Stimulated activated CD4-positive, alpha-beta T cell treated with anti-CD3 and anti-CD28 coated beads, Interleukin-1b, Interleukin-23, amount 100 ng/mL, for 1 hour (primary cell): ENCODE measurements at places on chromosomes 16 and 17.

DNA sequence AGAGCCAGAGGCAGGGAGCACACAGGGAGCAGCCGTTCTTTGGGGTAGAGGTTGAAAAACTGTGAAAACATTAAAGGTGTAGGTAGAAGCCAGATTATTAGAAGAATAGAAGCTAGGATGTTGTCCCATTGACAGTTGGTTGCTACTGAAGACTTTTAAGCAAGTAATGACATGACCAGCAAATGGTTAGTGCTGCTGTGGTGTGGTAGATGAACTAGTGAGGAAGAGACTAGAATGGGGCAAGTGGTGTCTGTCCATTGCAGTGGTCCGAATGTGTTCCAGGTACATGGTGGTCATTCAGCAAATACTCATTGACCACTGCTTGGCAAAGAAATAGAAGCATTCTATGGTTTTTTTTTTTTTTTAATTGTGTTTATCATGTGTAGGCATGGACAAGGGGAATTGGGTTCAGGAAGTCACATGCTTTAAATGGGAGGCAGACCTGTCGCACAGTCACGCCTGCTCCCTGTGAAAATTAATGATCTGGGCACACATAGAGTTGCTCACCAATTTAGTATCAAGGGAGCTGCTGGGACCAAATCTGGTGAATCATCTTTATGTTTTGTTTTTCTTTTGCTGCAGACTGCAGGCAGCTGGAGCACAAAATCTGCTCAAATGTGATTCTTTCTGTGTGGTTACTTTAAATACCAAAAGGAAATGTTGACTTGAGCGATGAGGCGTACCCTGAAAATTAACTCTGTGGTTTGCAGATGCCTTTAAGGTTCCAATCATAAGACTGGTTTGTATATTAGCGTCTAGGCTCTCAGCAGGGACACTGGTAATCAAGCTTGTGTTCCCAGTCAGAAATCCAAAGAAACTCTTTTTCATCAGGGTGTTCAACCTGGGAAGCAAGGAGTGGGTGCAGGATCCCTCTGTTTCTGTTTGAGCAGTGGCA is 30.7 kb downstream of the YPEL2 start:
- DNase-seq, result no peak

GRCh38 chr16:48950184-48950583 is 331.5 kb downstream of the CBLN1 start:
- DNase-seq, result no peak

GRCh38 chr16:28876973-28877654 is 1.2 kb upstream of the ATP2A1 start:
- DNase-seq, result no peak

GRCh38 chr17:27547301-27547683 is 83.7 kb upstream of the LGALS9 start:
- DNase-seq, result no peak

GRCh38 chr17:3683054-3683511 is 12.9 kb downstream of the P2RX5 start:
- peak; percentile 30 for DNase-seq

DNA sequence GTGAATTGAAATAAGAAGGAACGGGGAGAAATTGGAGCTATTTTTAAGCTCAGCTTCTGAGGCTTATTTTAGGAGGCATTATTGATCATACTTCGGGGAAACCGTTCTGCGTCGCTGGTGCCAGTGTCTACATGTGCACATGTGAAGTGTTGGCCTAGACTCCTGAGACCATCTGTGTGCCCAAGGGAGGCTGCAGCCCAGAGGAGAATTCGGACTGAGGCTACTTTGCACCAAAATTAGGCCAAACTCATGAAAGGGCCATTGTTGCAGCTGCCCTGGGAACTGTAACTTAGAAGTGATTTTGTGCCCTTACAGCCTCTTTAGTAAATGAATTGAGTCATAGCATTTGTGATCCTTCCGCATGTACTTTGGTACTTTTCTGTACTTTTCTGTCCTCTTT is 102.0 kb upstream of the NOL11 start:
- DNase-seq, result no peak

GRCh38 chr17:50200457-50201275 is 765 bp downstream of the COL1A1 start:
- peak; percentile 68 for DNase-seq

- DNase-seq, result no peak
These were observed 41.4 kb downstream of the SETD6 start for GRCh38 chr16:58556678-58557077.

DNA sequence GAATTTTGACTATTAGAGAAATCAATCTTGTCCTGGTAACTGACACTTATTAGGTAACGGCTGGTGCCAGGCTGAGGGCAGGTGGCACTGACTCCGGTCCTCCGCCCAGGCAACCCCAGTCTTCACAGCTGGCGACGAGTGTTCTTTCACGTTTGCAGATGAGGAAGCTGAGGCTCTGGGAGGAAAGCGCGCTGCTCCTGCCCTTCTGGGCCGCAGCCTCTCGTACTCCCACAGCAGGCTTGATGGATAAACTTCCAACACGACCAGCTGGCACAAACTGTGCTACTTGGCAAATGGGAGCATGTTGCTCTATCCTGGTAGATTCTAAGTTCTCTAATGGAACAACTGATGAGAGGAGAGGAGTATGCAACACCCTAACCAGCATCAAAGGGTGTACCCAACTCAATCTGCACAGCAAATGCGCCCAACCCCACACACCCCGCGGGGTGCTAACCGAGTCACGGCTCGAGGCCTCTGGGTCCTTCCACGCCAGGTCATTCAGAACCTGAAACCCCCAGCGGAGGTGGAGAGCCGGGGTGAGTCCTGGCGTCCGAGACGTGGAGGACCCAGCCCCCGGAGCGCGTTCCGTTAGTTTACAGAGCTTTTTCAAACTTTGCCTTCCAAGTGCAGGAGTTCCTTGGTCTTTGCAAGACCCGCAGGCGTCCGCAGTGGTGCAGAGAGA is 477 bp upstream of the SLC47A1 start:
- no peak for DNase-seq

- no peak for DNase-seq
These were observed 513 bp downstream of the ADAM11 start for GRCh38 chr17:44759086-44759915.

DNA sequence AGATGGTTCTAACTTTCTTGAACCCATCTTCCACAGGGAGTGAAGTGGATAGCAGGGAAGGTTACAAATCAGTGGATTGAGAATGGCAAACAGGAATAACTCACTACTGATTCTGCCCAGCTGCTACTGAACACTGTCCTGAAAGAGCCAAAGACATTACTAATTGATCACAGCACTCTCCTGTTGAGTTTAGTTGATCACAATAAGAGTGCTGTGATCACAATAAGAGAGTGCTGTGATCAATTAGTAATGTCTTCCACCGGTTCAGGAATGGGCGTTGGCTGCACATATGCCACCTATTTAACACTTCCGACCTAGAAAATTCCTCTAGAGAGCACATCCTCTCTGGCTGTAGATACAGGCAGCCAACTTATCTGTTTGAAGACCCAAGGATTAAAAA is 11.4 kb downstream of the CFAP97D1 start:
- no peak for DNase-seq

DNA sequence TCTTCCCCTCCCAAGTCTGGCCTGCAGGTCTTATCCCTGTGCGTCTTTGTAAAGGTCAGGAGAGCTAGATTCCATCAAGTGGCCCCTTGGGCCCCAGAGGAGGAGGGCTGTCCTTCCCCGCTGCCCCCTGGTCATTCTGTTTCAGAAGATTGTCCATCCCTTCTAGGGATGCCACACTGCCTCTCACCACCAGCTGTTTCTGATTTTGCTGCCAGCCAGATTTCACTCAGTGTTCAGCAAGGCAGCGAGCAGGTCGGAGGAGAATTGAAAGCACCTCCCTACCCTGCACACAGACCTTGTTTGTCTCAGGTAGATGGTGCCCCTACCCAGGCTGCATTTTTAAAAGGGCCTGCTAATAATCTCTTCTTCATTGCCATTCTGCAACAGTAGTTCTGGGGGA is 21.7 kb upstream of the NAT9 start:
- no peak for DNase-seq

GRCh38 chr16:57800200-57801097 is 1.8 kb downstream of the KIFC3 start:
- DNase-seq, result no peak

- DNase-seq, result no peak
These were observed 9.2 kb downstream of the TBC1D16 start for GRCh38 chr17:80026359-80027042.

GRCh38 chr16:14194721-14195120 is 123.6 kb downstream of the MRTFB start:
- no peak for DNase-seq

DNA sequence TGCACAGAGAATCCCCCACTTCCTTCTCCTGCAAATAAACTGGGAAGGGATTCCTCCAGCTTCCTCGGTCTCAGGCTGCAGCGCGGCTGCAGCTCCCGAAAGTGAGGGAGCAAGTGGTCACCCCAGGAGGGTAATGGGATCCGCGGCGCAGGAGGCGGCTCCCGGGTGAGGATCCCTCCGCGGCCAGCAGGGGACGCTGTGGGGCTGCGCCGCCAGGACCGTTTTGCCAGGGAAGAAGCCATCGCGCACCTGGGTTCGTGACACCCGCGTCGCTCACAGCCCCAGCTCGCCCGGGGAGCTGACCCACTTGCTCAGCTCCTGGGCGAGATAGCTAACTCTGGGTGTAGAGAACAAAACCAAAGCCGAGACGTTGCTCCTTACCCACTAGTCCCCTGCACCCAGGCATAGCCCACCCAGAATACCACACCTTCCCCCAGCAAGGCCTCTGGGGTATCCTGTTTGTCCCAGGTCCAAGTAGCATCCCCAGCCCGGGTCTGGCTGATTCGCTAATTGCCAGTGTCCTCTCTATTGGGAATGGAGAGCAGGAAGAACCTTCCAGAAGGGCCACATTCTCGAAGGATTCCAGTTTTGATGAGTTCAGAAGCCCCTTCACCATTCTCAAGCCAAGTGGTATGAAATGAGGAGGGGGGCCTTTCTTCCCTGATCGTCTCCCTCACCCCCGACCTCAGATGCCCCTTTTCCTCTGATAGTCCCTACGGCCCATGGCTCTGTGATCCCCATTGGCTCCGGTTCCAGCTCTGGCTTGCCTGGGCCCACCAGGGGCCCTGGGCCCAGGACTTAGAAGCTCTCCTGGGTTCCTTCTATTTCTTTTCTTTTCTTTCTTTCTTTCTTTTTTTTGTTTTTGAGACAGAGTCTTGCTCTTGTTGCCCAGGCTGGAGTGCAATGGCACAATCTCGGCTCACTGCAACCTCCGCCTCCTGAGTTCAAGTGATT is 14.1 kb downstream of the CYGB start:
- DNase-seq, result peak; percentile 62
